ENCODE measurements at places on chromosomes 6 and 20.

DNA sequence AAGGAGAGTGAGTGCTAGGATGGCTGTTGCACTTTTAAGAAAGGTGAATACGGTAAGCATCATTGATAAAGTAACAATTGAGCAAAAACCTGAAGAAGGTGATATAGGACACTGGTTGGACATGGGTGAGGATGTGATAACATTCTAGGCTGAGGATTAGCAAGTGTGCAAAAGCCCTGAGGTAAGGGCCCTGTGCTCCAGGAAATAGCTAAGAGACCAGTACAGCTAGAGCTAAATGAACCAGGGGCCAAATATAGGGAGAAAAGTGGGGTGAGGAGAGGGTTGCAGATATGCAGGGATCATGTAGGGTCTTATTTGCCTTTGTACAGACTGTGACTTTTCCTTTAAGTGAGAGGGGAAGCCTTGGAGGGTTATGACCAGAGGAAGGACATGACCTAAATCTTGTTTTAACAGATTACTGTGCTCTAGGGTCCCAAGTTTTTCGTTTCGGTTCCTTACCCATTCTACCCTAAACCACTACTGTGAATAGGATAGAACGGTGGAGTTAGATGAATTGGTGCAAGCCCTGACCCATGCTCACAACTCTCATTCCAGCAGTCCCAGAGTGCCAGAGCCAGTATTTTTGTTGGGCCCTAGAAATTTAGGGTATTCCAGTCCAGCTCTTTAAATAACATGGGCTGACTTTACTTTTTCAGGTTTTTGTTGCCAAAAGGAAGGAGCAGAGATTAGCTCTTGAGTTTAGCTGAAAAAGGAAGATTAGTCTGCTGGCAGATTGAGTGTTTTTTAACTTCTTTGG, 10.7 kb downstream of the MAPK14 start:
- no peak for DNase-seq

GRCh38 chr6:135181333-135182070, 394 bp downstream of the MYB start:
- no peak for DNase-seq

- peak; percentile 53 for DNase-seq
These were observed at the start of gene SDC4 for GRCh38 chr20:45347936-45348778. Gene SDC4 (minus strand): TSS chr20:45348424. CDS start chr20:45348384, 40 bp downstream.

DNA sequence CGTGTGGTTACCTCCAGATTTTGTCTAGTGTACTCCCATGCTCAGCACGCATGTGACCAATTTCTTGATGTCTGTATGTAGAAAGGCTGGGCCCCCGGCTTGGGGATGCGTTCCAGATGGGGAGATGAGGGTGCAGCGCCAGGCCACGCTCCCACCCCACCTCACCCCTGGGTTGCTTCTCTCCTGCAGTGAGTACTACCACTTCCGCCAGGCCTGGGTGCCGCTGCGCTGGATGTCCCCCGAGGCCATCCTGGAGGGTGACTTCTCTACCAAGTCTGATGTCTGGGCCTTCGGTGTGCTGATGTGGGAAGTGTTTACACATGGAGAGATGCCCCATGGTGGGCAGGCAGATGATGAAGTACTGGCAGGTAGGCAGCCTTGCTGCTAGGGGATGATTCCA, 11.5 kb upstream of the SRF start:
- DNase-seq: no peak

DNA sequence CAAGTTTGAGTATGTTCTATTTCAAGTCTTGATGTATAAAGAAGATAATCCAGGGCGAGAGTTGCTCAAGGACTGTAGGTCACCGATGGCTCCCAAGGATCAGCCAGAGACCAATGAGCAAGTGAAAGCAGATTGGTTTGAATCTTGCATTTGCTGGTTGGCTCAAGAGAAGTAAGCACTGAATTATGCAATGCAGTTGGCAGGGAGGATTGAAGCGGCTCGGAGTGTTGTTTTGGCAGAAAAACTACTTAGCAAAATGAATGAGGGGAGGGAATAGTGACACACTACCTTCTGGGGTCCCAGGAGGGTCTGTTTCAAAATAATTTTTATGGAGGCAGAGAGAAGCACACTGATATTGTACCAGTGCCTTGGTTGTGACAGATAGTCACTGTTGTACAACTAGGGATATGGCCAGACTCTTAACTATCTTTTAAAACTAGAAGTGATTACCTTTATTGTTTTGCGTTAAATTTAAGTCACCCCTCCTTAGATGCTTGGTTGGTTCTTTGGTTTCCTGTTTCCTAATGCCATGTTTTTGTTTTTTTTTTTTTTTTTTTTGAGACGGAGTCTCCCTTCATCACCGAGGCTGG, 15.7 kb downstream of the SASH1 start:
- DNase-seq: no peak

DNA sequence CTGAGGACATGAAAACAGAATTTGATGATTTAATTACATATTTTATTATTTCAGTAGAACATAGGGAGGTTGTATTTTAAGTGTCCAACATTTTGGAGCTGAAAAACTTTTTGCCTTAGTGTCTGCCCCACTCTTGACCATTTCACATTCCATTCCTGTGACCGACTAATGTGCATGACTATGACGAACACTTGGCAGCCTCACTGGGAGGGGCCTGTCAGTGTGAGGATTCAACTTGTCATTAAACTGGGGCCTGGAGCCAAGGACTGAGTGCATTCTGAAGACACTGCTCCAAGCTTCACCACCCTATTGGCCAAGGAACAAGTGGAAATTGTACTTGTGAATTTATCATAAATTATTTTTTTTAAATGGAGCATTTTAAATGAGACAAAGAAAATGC, 661.3 kb downstream of the BCKDHB start:
- DNase-seq: no peak

DNA sequence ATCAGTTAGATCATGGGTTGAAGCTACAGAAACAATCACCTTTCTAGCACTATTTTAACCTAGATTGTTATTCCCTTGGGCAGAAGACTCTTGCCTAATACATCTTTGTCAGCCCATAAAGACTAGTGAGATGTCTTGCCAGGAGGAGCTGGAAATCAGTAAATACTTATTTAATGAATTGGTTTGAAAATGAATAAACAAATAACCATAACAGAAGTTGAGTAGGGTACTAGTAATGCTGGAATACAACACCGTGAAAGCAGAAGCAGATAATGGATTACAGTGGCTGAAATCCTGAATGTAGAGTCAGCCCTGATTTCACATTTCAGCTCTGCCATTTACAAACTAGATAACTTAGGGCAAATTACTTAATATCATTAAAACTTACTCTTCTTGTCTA, 236.1 kb downstream of the PACRG start:
- DNase-seq: no peak

DNA sequence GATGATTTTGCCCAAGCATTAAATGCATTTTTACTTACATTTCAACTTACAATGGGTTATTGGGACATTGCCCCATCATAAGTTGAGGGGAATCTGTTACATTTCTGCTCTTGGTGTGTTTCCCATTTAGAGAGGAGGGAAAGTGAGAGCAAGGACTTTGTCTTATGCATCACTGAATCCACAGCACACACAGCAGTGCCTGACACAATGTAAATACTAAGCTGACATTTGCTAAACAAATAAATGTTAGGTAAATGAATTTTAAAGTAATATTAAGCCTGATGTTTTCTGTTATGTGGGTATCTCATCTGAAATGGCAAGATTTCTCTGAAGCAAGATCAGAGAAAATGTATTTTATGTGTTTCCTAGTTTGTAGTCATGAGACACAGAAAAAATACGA, 143.6 kb upstream of the STXBP5 start:
- no peak for DNase-seq

- DNase-seq: no peak
These were observed 808.4 kb upstream of the CITED2 start for GRCh38 chr6:140182821-140183220.

DNA sequence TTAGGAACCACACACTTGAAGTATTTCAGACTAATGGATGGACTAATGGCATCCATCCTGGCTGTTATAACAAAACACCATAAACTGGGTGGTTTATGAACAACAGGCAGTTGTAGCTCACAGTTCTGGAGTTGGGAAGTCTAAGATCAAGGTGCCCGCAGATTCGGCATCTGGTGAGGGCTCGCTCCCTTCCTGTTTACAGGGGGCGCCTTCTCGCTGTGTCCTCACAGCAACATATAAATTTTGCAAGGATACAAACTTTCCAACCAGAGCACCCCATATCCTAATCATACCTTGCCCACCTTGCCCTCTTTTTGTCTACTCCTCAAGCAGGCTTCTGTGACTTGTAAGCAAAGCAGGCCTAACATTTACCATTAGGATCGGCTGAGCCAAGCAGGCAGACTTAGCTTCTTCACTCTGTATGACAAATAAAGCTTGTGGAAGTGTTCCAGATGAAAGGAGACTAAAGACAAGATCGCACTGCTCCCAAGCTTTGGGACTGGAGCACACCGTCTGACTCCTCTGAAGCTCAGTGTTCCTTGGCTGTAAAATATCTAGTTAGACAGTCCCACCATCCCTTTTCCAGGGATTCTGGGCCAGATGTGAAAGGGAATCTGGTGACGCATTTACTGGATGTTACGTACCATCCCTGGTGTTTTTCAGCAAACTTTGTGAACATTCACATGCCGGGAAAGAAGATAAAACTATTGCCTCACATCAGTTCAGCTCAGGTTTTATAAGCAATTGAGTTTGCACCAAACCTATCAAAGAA, 34.9 kb downstream of the GFOD1 start:
- DNase-seq: no peak

DNA sequence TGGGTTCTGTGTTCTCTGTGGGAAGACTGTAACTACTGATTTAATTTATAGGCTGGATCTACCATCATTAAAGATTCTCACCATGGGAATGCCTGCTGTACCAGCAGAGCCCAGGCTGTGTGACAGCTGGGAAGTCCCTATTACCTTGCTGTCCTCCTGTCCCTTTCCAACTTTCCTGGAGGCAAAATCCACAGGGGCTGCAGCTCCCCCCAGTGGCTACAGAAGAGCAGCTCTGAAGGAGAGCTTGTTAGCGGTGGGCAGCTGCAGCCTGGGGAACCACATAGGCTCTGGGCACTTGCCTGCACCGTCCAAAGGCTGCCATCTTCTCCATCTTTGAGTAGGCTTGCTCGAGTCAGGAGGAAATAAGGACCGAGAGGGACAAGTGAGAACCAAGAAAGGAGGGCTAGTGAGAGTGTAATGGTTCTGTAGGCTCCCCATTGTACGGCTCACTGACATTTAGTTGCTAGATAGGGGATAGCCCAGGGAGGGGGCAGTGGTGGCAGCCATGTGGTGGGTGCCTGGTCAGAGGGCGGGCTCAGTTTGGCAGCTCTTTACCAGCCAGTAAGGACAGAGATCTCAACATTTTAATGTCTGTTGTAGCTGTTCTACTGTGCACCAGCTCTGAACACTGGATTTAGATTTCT, 155.1 kb upstream of the MLIP start:
- DNase-seq: peak; percentile 79

DNA sequence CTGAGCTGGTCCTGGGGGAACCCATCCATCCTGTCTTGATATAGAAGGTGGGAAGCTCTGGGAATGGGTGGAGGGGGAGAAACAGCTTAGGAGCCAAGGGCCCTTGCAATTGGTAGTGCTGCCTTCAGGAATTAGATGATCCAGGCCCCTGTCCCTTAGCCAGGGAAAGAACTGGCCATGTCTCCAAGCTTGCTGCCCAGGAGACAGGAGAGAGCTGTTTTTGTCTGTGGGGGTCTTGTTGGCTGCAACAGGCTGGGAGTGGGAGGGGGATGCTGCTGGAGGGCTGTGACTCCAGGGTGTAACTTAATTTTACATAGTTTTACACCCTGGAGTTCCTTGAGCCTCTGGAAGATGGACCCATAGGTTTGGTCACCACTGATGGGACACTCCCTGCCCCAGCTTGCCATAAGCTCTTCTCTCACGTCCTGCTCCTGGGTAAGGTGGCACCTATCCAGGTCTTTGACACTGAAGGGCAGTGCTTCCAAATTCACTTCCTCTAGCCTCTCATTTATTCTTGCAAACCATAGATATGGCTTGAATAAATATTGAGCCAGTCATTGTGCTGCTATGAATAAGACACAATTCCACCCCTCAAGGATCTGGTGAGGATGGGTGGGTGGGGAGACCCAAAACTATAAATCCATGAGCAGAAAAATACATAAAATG, 16.8 kb downstream of the VEGFA start:
- no peak for DNase-seq

GRCh38 chr6:7921632-7922092, 11.1 kb upstream of the TXNDC5 start:
- DNase-seq: no peak

- DNase-seq: no peak
These were observed 149.0 kb upstream of the SGK1 start for GRCh38 chr6:134466771-134467525.

- no peak for DNase-seq
These were observed 40.2 kb upstream of the CRISP1 start for GRCh38 chr6:49906526-49906925.

DNA sequence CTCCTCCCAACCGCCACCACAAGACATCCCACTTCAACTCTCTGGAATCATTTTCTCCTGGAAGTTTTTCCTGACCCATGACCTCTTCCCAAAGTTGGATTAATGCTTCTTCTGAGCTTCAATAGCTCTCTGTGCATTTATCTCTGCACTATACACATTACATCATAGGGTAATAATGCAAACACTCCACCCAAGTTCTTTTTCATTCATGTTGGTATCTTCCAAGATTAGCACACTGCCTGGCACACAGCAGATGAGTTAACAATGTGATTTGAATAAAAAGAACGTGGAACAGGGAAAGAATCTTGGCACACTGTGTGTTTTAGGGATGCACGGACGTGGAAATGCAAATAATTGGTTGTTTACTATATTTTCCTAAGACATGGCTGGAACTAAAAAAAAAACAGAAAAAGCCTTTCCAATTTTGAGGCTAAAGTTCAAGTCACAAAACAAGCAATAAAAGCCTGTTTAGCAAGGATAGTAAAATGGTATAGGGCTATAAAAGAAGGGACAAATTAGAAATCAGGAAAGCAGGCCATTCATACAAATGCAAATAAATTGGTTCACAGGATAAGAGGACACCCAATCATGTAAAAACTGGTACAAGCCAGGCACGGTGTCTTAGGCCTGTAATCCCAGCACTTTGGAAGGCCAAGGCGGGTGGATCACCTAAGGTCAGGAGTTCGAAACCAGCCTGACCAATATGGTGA, 1.6 kb upstream of the FAM135A start:
- peak; percentile 59 for DNase-seq

DNA sequence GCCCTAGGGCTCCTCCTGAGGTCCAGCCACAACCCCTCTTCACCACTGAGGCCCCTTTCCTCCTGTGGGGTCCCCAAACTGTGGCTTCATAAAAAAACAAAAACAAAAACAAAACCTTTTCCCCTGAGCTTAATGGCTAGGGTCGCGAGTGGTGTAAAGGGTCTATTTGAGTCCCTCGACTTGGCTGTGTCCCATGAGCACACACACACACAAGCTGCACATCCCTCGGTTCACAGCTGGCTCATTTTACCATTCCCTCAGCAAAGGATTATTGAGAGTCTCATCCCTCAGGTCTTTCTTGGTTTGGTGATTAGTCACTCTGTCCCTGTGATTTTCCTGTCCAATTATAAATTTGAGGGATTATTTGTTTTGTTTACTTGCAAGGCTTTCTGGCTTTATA, 206.1 kb upstream of the SASH1 start:
- DNase-seq: no peak

- no peak for DNase-seq
These were observed 18.1 kb upstream of the SIRPA start for GRCh38 chr20:1876975-1877608.

- no peak for DNase-seq
These were observed 970 bp upstream of the CABLES2 start for GRCh38 chr20:62408055-62408454.

- DNase-seq: no peak
These were observed 62.9 kb downstream of the MRPL14 start for GRCh38 chr6:44064089-44064947.

GRCh38 chr6:21164768-21165326, 428.7 kb upstream of the SOX4 start:
- peak; percentile 12 for DNase-seq

GRCh38 chr20:18224968-18225568, 63.3 kb upstream of the ZNF133 start:
- DNase-seq: peak; percentile 63

All from large intestine (tissue), 12 donors.